ENCODE measurements at places on chromosomes 2 and 18. TPM values are rescaled to one million over a fixed set of nuclear protein-coding genes. Genes with fewer than 3 reads are reported as not detected.

The EFEMP1 gene
- not detected for total RNA-seq

The LAMA1 gene
- total RNA-seq: not detected

The CTAGE1 gene
- total RNA-seq: not detected

- H3K27me3 ChIP-seq: peaks cover 5% of the 10 kb centered on the region
- DNase-seq: no peak
- H3K36me3 ChIP-seq: no peaks in the 10 kb centered on the region
Observed at GRCh38 chr2:158239271-158239670, 137.6 kb downstream of the UPP2 start.

- no peaks in the 10 kb centered on the region for H3K36me3 ChIP-seq
- H3K4me3 ChIP-seq: no peak overlapping the region
- H3K4me1 ChIP-seq: peaks cover 2% of the 10 kb centered on the region
- no peak overlapping the region for H3K27ac ChIP-seq
- H3K27me3 ChIP-seq: peaks cover 4% of the 10 kb centered on the region
Observed at GRCh38 chr2:221310730-221311129, 261.4 kb downstream of the EPHA4 start.

The KIF1A gene
- total RNA-seq: 7.7 TPM

- H3K27ac ChIP-seq: no peak overlapping the region
- no peak for DNase-seq
- no peaks in the 10 kb centered on the region for H3K27me3 ChIP-seq
- H3K4me3 ChIP-seq: no peak overlapping the region
- no peaks in the 10 kb centered on the region for H3K4me1 ChIP-seq
Observed at GRCh38 chr18:34611904-34612303, 98.2 kb upstream of the DTNA start.

The CFC1 gene
- total RNA-seq: not detected

The SCN9A gene
- not detected for total RNA-seq

- H3K4me3 ChIP-seq: no peak overlapping the region
- no peak overlapping the region for H3K27ac ChIP-seq
- H3K36me3 ChIP-seq: no peaks in the 10 kb centered on the region
- peaks cover 39% of the 10 kb centered on the region for H3K27me3 ChIP-seq
- H3K4me1 ChIP-seq: no peaks in the 10 kb centered on the region
Observed at GRCh38 chr2:173740639-173741038, 224.5 kb downstream of the SP3 start.

The GTF2A1L gene
- total RNA-seq: not detected

DNA sequence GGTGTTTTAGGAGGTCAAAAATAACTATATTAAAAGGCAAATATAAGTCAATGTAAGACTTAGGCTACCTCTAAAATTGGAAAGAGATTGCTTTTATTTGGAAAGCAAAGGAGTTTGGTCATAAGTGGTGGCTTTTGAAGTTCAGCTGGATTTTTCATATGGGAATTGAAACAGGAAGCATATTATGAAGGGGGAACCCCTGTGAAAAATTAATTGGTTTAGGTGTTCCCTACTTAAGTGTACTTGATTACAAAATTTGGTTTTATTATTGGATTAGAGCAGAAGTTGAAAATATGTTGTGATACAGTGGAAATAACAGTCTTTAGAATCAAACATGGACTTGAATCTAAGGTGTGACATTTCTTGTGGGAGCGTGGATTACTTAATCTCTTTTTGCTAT is 121.4 kb upstream of the TTC27 start:
- H3K4me3 ChIP-seq: no peak overlapping the region
- peaks cover 7% of the 10 kb centered on the region for H3K4me1 ChIP-seq
- H3K36me3 ChIP-seq: peaks cover 4% of the 10 kb centered on the region
- DNase-seq: no peak
- peak overlapping the region; percentile 13 for H3K27ac ChIP-seq

- no peaks in the 10 kb centered on the region for H3K27me3 ChIP-seq
- H3K4me3 ChIP-seq: no peak overlapping the region
- DNase-seq: no peak
- H3K36me3 ChIP-seq: no peaks in the 10 kb centered on the region
- no peak overlapping the region for H3K27ac ChIP-seq
- H3K4me1 ChIP-seq: no peaks in the 10 kb centered on the region
Observed at GRCh38 chr2:69213782-69214181, 173.2 kb downstream of the GFPT1 start.

The EML6 gene
- 1.3 TPM for total RNA-seq

The OR6B2 gene
- total RNA-seq: not detected

The HOXD11 gene
- total RNA-seq: not detected

DNA sequence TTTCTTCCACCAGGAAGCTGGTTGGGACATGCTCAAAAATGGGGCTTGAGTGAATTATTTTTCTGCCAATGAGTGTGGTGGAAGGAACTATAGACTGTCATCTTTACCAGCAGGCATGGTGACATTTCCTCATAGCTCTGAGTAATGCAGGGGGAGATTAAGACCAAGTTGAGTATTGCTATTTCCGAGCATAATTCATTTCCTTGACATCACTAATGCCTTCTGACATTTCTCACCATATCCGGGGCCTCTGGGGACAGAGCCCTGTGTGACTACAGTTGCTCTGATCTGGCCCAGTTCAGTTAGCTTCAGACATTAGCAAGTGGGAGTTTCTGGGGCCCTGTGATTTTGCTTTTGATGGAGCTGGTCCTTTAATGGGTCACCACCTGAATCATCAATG is 410.4 kb downstream of the MEIS1 start:
- no peak overlapping the region for H3K27ac ChIP-seq
- H3K27me3 ChIP-seq: no peaks in the 10 kb centered on the region
- H3K4me1 ChIP-seq: no peaks in the 10 kb centered on the region
- H3K36me3 ChIP-seq: no peaks in the 10 kb centered on the region
- no peak for DNase-seq

The PTPRN gene
- 1.7 TPM for total RNA-seq

The NOSTRIN gene
- total RNA-seq: not detected

The MAPRE3 gene
- total RNA-seq: 2.3 TPM

DNA sequence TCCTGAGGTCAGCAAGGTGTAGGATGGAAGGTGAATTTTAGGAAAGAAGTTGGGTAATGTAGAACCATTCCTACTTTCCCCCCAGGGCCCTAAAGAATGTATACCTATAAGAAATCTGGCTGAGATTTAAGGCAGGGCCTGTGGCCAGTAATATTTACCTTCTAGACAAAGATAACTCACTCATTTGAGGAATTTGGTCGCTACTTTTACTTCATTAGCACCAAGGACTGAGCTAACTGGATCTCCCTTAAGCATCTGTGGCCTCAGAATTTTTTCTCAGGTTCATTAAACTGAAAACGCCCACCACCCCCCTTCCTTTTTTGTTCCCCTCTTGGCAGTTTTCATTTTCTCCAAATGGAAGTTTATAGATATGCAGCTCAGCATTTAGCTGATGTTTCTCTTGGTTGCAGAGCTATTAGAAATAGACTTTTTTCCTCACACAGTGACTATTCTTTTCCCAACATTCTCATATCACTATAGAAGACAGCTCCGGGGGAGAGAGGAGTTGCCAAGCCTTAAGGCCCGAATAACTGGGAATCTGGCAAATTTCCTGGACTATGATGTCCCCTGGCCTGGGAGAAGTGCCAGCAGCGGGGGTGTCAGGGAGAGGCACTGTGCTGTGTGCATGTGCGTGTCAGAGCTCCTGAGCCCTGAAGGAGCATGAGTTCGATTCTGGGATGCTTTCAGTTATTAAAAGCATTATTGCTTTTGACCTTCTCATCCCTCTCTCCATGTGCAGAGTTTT is 310.9 kb downstream of the PRKCE start:
- H3K36me3 ChIP-seq: no peaks in the 10 kb centered on the region
- no peak for DNase-seq
- H3K27ac ChIP-seq: no peak overlapping the region
- no peaks in the 10 kb centered on the region for H3K27me3 ChIP-seq

GRCh38 chr18:59008302-59008974 is 131.2 kb upstream of the SEC11C start:
- DNase-seq: no peak
- H3K4me3 ChIP-seq: no peak overlapping the region
- H3K36me3 ChIP-seq: no peaks in the 10 kb centered on the region
- H3K27ac ChIP-seq: no peak overlapping the region

The B3GNT7 gene
- 0.14 TPM for total RNA-seq

The MAP3K19 gene
- total RNA-seq: not detected

DNA sequence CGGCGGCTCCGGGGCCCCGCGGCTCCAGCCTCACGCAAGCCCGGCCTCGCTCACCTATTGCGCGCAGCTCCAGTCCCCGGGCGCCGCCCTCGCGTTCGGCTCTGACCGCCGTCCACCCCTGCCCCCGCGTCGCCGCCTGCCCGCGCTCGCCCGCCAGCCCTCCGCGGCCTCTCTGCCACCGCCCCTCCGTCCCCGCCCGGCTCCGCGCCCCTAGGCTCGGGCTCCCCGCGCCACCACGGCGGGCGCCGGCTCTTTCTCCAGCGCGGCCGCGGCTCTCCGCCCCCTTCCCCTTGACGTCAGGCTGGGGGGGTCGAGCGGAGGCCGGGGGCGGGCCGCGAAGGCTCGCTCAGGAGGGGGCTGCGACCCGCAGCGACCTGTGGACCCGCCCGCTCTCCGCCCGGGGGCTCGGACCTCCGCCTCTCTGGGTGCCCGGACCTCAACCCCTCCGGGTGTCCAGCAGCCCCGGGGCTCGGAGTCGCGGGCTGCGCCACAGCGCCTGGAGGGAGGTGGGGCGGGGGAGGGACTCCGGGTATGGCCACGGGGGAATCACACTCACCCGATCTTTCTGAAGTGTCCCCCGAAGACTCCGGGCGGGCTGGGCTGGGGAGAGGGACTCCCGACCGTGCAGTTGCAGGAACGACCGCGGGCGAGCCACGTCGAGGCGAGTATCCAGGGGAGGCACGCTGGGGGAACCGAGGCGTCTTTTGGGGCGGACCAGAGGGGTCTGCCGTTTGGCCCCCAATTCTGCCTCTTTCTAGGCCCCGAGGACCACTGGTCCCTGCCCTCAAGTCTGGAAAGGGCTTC is at the start of gene SEMA4C:
SEMA4C (minus strand) TSS at position 259 of the 804 bp plus-strand sequence. CDS start 2,194 bp downstream, outside the sequence.
- H3K4me1 ChIP-seq: peaks cover 45% of the 10 kb centered on the region
- peak within 1 kb of the TSS; percentile 66 for H3K4me3 ChIP-seq
- H3K27ac ChIP-seq: peak within 1 kb of the TSS; percentile 38
- H3K36me3 ChIP-seq: peaks cover 7% of the 10 kb centered on the region
- peak; percentile 50 for DNase-seq

GRCh38 chr2:147679955-147680531 is 164.8 kb upstream of the ACVR2A start:
- no peaks in the 10 kb centered on the region for H3K36me3 ChIP-seq
- H3K27ac ChIP-seq: no peak overlapping the region
- H3K4me3 ChIP-seq: no peak overlapping the region
- DNase-seq: no peak
- no peaks in the 10 kb centered on the region for H3K27me3 ChIP-seq

GRCh38 chr18:26546875-26547645 is 1.3 kb downstream of the KCTD1 start:
- peaks cover 31% of the 10 kb centered on the region for H3K27me3 ChIP-seq
- peaks cover 13% of the 10 kb centered on the region for H3K36me3 ChIP-seq
- peaks cover 34% of the 10 kb centered on the region for H3K4me1 ChIP-seq
- no peak for DNase-seq
- H3K4me3 ChIP-seq: peak overlapping the region; percentile 88
- H3K27ac ChIP-seq: no peak overlapping the region

- no peaks in the 10 kb centered on the region for H3K36me3 ChIP-seq
- DNase-seq: no peak
- H3K27ac ChIP-seq: no peak overlapping the region
- peaks cover 7% of the 10 kb centered on the region for H3K27me3 ChIP-seq
Observed at GRCh38 chr2:235841863-235842262, 326.3 kb downstream of the GBX2 start.

The ALLC gene
- total RNA-seq: not detected

- H3K36me3 ChIP-seq: peaks cover 41% of the 10 kb centered on the region
- no peak for DNase-seq
- H3K4me3 ChIP-seq: no peak overlapping the region
- no peaks in the 10 kb centered on the region for H3K27me3 ChIP-seq
- peaks cover 11% of the 10 kb centered on the region for H3K4me1 ChIP-seq
Observed at GRCh38 chr18:49081511-49082155, 130.9 kb upstream of the SMAD7 start.

The CTNNA2 gene
- total RNA-seq: not detected

DNA sequence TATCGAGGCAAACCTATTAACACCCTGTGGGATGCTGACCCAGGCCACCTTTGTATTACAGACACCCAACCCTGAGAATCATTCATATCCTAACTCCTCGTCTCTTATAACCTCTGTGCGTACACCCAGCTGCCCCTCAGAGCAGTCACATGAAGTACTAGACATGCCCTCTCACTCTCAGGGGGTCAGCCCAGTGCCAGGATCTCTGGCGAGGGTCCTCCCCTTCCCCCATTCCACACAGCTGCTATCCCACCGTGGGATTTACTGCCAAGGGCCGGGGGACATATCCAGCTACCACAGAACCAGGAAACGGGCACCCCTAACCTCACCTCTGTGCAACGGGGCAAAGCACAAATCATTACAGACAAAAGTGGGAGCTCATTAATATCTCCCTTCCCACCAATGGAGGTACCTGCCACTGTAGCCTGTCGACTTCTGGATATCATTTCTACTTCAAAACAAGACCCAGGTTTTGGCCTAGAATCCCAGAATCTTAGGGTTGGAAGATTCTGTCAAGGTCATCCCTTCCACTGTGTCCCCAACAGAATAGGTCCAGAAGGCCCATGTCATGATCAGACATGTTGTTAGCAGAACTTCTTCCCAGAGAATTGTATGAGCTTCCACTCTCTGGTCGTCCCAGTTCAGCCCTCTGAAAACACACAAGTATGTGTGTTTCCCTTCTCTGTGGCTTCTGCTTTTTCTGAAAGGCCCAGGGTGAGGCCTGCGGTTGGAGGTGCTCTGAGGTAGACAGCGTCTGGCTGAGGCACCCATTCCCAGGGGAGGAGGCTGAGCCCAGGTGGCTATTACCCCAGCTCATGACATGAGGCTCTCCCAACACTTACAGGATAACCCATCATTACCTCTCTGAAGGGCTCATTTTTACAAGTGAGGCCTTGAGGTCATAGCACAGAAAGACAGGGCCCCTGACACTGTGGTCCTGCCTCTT is 1.7 kb downstream of the TMBIM1 start:
- peak; percentile 58 for DNase-seq
- H3K4me3 ChIP-seq: peak overlapping the region; percentile 92
- H3K27ac ChIP-seq: peak overlapping the region; percentile 92
- H3K36me3 ChIP-seq: peaks cover 15% of the 10 kb centered on the region

DNA sequence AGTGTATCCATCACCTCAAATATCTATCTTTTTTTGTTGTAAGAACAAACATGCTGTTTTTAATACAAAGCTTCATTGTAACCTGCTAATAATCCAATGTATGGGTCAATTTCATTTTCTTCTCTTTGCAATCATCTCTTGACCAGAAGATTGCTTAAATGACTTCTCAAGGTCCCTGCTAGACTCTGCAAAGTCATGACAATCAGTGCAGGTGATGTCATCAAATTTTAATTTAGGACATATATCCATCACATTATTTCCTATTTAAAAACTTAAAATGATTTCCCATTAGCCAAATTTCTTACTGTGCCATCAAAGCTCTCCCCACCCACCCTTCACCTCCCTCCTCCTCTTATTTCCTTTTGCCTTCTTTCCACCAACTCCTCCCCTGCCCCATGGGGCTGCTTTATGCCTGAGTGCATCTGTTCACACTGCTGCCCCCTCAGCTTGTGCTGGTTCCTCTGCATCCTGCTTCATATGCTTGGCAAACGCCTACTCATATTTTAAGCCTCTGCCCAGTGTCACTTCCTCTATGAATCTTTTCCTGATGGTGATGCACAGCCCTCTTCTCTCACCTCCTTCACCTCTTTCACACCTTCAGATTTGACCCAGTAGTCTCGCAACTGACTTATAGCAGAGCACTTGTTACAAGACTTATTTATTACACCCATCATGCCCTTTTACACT is 20.3 kb downstream of the PLEK start:
- peaks cover 53% of the 10 kb centered on the region for H3K4me1 ChIP-seq
- no peaks in the 10 kb centered on the region for H3K27me3 ChIP-seq
- H3K4me3 ChIP-seq: no peak overlapping the region
- peaks cover 2% of the 10 kb centered on the region for H3K36me3 ChIP-seq
- DNase-seq: peak; percentile 56

Measured in activated naive CD8-positive, alpha-beta T cell treated with anti-CD3 and anti-CD28 coated beads for 36 hours (primary cell).